ENCODE measurements at places on chromosomes 4 and X.

DNA sequence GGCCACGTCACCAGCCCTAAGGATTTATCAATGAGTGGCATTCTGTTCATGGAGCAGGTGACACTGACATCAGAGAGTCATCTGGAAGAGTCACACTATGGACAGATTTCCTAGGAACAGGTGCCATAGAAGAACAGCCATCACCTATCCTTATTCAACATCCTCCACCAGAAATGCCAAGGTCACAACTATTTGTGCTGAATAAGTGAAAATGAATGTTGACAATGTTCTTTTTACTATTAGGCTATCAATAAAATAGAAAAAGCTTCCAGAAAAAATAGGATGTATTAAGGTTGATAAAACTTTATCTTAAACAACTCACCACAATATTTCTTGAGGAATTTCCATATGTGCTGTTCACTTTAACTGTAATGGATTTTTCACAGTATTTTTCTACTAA, 62.9 kb downstream of the HAUS3 start:
- no peak for DNase-seq

DNA sequence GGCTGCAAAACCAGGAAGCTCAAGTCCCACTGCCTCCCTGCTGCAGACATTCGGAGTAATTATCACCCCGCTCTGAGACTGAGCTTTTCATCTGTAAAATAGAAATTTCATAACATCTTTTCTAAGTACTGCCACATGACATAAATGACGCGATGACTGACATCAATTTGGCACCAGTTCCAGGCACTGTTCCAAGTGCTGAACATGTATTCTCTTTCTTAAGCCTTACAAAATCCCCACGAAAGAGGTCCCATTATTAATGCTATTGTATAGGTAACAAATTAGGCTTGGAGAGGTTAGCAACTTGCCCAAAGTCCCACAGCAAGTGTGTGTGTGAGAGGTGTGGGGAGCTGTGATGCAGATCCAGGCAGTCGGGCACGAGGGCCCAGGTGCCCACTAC, 56.4 kb downstream of the SLC2A9 start:
- no peak for DNase-seq

DNA sequence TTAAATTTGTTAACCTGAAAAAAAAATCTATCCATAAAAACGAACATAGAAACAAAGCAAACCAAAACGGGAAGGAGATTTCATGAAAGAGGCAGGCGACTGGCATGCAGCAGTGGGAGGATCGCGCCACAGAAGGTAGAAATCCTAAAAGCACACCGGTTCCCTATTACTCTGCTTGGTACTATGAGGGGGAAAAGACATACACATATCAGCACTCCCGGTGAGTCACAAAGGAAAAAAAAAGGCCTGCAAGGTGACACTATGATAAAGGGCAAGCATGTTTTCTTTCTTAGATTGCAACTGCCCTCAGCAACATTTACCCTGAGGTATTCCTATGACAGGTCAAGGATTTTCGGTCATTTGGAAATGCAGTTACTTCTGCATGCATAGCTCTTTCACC, 60.6 kb upstream of the NAP1L5 start:
- no peak for DNase-seq

DNA sequence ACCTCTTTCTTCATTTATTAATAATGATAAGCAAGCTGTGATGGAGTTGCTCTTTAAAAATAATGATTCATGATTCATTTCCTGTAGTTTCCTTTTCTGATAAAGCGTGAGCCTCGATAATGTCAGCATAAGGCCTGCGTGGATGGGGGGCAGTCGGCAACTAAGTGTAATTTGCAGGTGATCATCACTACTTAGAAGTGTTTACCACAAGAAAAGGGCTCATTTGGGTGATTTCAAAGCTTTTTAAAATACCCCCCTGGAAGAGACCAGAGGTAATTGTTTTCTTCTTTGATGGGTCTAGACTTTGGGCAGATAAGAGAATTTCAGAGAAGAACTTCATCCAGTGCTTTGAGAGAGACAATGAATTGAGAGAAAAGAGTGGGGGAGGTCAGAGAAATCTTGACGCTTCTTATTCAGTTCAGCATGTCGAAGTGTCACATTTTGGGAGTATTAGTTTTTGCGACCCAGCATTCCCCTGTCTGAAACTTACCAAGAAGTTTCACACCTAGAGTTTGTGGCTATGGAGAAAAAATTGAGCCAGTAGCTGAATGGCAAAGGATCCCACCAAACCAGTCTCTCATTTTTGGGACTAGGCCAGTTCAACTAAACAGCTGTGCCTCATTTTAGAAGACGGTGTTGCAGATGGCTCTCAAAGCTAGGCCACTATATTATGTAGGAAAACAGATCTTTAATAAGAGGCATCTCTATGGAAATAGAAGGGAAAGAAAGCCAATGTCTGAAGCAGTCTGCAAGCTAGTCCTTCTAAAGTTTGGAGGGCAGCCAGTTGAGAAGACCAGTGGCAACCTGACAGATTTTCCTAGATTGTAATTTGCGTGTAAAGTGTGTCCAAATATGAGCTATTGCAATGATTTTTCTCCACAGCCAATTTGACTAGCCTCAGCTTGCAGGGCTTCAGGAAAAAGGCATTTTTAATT, 171.0 kb upstream of the PPP1R2C start:
- DNase-seq, result no peak

GRCh38 chr4:169283114-169283509, 12.4 kb upstream of the SH3RF1 start:
- no peak for DNase-seq

All from colonic mucosa (tissue), 4 donors.